NCI-H748 treated with DMSO at 0.1 percent for 48 hours (cell line): ENCODE measurements at places on chromosomes 3 and 15.

DNA sequence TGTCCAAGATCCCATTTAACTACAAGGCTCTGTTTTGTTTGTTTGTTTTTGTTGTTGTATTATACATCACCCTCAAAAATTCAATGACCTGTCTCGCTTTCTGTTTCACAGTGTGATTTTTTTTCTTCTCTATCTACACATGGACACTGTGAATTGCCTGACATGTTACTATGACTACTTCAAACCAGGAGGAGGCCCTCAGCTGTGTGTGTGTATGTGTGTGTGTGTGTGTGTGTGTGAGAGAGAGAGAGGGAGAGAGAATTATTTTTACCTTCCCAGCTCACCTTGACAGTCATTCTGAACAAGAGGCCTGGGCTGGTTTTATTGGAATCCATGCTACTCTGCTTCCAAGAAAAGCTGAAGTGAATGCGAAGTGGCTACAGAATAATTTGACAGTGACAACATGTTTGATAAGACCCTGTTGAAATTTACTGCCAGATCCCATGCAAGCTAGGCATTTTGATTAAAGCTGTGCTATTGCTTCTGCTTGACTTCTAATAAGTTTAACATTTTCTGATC is 841.4 kb downstream of the NSUN3 start:
- no peak for DNase-seq

GRCh38 chr15:20645956-20646355 is 104.4 kb upstream of the GOLGA6L6 start:
- no peak for DNase-seq

- no peak for DNase-seq
Measured at GRCh38 chr3:40800343-40800742, 275.6 kb downstream of the ZNF621 start.

DNA sequence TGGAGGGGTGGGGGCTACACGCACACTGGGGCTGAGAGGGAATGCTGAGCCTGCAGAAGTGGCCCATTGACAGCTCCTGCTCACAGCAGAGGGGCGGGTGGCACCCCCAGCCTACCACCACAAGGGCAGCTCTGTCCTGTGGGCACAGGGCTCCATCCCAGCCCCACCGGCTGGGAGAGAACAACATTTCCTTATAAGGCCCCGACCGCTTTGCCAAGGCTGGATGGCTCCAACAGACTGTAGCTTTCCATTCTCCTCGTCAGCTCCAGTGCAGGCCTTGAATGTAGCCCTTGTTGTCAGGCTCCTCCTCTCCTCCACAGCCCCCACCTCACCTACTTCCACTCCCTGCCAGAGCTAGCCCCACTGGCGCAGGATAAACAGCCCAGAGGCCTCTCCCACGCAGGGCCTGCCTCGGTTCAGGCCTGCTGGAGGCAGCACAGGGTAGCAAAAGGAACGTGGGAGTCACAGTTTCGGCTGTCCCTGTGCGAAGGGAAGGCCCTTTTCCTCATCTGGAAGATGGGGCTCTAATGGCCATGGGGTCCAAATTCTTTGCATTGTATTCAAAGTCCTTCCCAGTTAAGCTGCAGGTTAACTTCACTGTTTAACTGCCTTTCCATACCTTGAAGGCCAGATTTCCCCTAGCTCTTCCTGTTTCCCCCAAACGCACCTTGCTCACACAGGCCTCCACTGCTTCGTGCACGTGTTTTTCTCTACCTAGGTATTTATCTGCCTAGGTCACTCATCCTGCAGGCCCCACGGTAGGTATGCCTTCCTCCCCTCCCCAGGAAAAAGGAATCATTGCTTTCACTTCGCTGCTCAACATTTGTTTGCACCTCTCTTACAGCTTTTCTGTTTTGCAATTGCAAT is 101.6 kb upstream of the LPP start:
- no peak for DNase-seq

DNA sequence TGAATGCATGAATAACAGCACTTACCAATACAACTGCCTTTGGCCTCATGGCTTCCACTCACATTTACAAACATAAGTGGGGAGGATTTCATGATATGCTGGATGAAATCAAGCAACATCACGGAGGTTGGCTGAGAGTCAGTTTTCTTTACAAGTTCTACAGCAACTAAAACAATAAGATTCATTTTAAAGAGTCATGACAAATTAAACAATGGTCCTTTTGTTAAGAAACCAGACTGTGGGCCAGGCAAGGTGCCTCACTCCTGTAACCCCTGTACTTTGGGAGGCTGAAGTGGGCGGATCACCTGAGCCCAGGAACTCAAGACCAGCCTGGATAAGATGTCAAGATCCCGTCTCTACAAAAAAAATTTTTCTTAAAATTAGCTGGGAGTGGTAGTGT is 12.4 kb downstream of the ATR start:
- DNase-seq = no peak

DNA sequence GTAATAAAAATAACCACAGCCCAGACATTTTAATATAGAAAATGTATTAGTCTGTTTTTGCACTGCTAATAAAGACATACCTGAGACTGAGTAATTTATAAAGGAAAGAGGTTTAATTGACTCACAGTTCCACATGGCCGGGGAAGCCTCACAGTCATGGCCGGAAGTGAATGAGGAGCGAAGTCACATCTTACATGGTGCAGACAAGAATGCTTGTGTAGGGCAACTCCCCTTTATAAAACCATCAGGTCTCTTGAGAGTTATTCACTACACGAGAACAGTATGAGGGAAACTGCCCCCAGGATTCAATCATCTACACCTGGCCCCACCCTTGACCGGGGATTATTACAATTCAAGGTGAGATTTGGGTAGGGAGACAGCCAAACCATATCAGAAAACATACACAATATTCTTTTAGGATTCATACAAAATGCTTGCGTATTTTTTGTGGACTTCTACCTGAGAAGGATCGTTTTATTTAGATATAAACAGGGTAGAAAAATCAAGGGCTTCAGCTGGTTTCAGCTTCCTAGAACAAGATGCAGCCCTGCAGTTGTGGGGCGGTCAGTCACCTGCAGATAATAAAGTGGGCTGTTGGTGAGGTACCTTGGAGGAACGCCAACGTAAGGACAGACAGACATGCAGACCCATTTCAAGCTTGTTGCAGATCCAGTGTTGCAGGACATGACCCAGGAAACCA is 101.9 kb downstream of the TNIK start:
- no peak for DNase-seq

DNA sequence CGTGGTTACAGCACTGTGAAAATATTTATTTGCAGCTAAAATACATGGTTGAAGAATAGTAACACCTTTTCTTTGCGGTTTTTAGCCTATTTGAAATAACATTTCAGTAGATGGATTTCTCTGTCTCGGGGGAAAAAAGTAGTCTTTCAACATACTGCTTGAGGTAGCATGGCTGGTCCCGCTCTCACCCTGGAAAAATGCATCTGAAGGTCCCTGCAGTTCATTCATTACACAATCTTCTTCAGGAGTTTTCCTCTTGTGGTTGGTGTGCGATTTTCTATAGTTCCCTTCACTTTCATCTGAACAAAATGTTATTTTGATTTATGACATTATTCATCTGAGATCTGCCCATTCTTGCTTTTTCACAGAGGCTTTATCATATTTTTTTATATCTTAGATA is 75.9 kb downstream of the STRIT1 start:
- DNase-seq = no peak
